Kidney tubule cell (primary cell): ENCODE measurements at places on chromosomes 7 and 10.

GRCh38 chr10:100182908-100183307 is 2.9 kb downstream of the ERLIN1 start:
- no peak for DNase-seq

DNA sequence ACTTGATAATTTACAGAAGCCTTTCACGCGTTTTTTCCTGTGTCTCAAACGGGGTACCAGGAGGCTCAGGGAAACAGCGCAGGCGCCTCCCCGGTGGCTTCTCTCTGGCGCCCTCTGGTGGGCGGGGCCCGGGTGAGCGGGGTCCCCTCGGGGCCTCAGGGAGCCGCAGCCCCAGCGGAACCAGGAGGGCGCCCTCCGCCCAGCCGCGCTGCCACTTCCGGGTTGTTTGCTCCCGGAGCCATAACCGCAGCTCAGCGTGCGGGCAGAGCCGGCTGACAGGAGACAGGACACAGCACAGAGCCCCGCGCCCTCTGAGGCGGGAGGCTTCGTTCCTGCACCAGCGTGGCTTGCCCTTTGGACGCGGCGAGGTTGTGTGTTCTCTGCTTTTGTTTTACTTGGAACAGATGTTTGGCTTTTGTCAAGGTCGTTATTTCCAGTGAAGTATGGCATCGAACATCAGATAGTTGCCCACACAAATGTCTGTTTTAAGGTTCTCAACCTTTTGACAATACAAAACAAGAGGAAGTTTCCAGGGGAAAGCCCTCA is 6.9 kb upstream of the CYP2E1 start:
- peak; percentile 75 for DNase-seq

- no peak for DNase-seq
These were observed 4.9 kb upstream of the RRP12 start for GRCh38 chr10:97406064-97406463.

GRCh38 chr7:38746438-38746837 is 115.3 kb upstream of the AMPH start:
- DNase-seq = no peak

DNA sequence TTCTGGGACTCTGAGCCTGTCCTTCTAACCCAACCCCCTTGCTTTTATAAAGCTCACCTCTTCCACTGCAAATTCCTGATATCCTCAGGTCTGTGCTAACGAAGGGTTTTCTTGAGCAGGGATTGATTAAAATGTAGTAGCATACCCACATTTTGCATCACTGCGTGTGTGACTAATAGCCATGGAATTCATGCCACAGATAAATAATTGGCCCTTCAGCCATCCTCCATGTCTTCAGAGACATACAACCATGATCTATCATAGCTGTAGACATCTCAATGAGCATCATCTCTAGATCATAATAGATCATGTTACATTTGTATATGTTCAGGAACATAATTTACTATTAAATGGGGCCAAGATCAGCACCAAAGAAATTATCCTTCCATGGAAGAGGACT is 990.3 kb downstream of the KCNMA1 start:
- DNase-seq = peak; percentile 32

GRCh38 chr7:94384315-94384714 is 10.4 kb upstream of the COL1A2 start:
- no peak for DNase-seq
